ENCODE measurements at places on chromosomes 5 and 9. TPM values are rescaled to one million over a fixed set of nuclear protein-coding genes. Genes with fewer than 3 reads are reported as not detected.
A peak's percentile ranks its signal among the peaks of the same experiment; 100 is the strongest.

PTGES gene
- total RNA-seq, result 36.7 TPM

CDKN2A gene
- total RNA-seq, result 3.5 TPM

- H3K4me1 ChIP-seq, result no peaks in the 10 kb centered on the region
- H3K36me3 ChIP-seq, result no peaks in the 10 kb centered on the region
- H3K27ac ChIP-seq, result no peak overlapping the region
Measured at GRCh38 chr9:97874624-97875023, 21.6 kb downstream of the FOXE1 start.

DNA sequence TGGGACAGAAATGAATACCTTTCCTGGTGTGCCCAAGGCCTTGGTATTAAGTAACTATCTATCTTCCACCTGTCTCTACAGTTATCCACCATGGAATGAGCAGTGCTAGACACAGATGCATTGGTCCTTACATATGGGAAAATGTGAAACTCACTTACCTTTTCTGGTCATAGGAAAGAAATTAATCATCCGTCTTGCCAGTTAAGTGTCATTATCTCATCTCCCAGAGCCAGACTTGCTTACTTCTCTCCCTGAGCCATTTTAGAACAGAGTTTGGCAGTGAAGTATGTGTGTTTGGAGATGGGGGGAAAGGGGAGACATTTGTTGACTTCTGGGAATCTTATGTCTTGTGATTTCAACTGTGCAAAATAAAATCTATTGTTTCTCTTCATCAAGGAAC, 1211.0 kb upstream of the CDH6 start:
- no peaks in the 10 kb centered on the region for H3K36me3 ChIP-seq
- H3K4me1 ChIP-seq, result no peaks in the 10 kb centered on the region
- H3K27ac ChIP-seq, result no peak overlapping the region
- no peaks in the 10 kb centered on the region for H3K27me3 ChIP-seq

GRCh38 chr5:143714629-143715028, 97.3 kb upstream of the HMHB1 start:
- no peak for DNase-seq
- no peak overlapping the region for H3K4me3 ChIP-seq
- H3K4me1 ChIP-seq, result no peaks in the 10 kb centered on the region
- H3K27me3 ChIP-seq, result no peaks in the 10 kb centered on the region
- no peak overlapping the region for H3K27ac ChIP-seq

- no peak overlapping the region for H3K27ac ChIP-seq
- no peaks in the 10 kb centered on the region for H3K27me3 ChIP-seq
- no peaks in the 10 kb centered on the region for H3K36me3 ChIP-seq
- H3K4me3 ChIP-seq, result no peak overlapping the region
- H3K4me1 ChIP-seq, result no peaks in the 10 kb centered on the region
Measured at GRCh38 chr5:126015235-126016181, 407.7 kb upstream of the GRAMD2B start.

- H3K36me3 ChIP-seq, result no peaks in the 10 kb centered on the region
- no peak overlapping the region for H3K4me3 ChIP-seq
- H3K4me1 ChIP-seq, result no peaks in the 10 kb centered on the region
- DNase-seq, result peak; percentile 49
Measured at GRCh38 chr9:71683598-71684235, 84.6 kb downstream of the CEMIP2 start.

Measured in breast epithelium (tissue), 4 donors.